ENCODE measurements at places on chromosomes 7 and 10.
A peak's percentile ranks its signal among the peaks of the same experiment; 100 is the strongest.

DNA sequence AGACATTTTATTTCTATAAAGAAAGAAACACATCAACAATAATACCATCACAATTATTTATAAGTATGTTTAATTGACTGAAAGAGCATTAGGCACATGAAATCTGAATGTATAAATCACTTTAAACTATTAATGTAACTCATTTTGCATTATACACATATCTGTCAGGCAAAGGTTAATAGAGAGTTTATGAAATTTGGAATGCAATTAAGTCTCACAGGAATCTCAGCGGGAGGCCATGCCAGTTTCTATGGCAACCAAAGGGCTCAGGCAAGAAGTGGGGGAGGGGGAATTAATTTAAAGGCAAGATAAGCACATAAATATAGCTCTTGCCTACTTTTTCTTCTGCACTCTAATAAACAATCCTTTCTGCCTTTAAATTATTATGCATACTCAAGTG, 152.6 kb downstream of the SLC16A9 start:
- no peak for DNase-seq

DNA sequence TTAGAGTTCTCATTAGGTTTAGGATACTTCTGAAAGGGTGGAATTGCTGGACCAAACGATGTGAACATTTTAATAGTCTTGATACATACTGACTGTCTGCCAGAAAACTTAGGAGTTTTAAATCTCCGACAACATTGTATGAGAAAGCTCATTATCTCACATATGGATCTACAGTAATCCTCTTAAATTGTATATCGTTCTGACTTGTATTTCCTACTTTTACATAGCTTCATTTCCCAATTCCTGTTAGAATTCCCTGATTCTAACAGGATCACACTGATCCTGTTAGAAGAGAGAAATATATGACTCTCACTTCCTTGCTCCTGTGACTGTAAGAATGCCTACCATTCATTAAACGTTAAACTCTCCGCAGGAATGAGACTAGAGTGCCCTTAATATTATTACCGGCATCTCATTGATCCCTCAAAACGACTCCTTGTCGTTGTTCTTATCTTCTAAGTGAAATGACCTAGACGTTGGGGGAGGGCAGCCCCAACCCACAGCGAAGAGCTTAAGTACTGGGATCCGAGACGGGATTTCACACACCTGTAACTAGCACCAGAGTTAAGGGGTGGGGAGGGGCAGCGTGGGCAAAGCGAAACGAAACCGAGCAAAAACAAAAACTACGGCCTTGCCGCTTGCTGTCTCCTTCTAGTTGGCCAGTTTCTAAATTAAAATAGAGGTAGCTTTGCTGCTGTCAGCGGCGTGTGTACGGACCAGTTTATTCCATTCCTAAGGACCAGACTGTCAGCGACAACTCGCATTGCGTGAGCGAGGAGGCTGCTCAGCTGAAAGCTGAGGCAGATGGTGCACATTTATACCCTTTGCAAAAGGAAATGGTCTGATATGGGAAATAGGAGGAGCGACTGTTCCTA, 678 bp upstream of the TMEM106B start:
- DNase-seq: peak; percentile 48

DNA sequence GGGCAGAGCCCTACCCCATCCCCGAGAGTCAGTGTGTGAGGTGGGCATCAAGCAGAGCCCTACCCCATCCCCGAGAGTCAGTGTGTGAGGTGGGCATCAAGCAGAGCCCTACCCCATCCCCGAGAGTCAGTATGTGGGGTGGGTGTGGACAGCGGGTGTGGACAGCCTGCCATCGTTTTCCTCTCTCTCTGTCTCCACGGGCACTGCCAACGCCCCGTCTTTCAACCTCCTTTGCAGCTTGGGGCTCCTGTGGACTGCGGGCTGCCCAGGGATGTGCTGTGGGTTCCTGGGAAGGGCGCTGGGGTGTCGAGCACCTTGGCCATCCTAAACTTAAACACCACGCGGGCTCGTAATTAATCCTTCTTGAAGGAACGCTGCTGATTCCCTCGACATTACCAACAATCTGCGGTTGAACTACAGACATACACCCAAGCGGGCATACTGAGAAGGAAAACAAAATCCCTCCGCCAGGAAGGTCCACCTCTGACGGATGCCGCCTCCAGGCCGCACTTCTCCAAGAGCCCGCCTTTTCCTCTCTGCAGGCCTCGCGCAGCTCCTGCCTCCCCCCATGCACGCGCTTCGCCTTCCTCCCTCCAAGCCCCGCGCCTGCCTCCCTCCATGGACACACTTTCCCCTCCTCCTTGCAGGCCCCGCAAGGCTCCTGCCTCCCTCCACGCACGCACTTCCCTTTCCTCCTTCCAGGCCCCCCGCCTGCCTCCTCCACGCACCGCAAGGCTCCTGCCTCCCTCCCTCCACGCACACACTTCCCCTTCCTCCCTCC, 65.1 kb downstream of the ADARB2 start:
- no peak for DNase-seq

- DNase-seq: no peak
These were observed 350.1 kb upstream of the POM121L12 start for GRCh38 chr7:52685333-52685732.

DNA sequence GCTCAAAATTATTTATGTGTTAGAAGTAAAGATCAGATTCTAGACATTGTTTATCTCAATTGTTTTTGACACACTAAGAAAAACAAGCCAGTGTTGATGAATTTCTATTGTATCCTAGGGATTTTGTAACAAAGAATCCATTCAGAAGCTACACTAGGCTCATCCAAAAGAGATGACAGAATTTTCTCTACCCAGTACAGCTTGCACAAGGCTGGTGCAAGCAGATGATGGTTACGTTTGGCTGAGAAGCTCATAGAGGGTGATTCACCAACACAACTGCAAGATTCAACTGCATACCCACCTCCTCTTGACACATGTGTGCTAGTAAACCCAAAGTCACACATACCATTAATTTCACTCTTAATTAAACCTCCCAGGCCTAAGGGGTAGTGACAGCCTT, 20.8 kb downstream of the GRM3 start:
- DNase-seq: no peak

DNA sequence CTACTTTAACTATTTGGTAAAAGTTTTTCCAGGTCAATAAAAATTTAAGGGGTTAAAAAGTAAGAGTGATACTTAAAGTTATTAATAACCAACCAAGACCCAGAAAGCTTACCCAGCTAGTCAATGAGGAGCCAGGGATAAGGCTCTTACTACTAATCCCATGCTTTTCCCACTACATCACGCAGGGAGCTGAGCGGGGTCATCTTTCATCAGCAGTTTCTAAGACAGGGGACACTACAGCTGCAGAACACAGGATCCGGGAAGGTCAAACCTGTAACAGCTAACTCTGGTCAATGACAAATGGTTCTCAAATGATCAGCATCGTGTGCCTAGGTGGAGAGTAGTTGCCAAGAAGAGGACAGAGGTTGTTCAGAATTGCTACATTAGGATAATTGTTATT, 65.1 kb downstream of the RSU1 start:
- DNase-seq: no peak

GRCh38 chr10:93026072-93026471, 34.5 kb upstream of the CYP26C1 start:
- DNase-seq: no peak

DNA sequence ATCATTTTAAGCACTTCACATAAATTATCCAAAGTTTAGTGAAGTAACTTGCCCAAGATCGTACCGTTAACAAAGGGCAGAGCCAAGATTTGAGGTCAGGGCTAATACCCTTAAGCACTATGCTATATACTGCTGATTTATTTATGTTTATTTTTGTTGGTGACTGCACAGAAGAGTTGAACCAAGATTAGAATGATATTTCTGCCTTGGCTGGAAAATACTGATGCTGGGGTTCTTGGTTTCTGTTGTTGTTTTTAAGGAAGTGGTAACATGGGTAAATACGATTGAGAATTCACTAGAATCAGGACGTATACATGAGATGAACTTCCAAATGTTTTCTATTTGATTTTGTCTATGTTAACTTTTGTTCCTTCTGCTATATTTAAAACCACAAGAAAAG, 9.3 kb downstream of the ADD3 start:
- no peak for DNase-seq

DNA sequence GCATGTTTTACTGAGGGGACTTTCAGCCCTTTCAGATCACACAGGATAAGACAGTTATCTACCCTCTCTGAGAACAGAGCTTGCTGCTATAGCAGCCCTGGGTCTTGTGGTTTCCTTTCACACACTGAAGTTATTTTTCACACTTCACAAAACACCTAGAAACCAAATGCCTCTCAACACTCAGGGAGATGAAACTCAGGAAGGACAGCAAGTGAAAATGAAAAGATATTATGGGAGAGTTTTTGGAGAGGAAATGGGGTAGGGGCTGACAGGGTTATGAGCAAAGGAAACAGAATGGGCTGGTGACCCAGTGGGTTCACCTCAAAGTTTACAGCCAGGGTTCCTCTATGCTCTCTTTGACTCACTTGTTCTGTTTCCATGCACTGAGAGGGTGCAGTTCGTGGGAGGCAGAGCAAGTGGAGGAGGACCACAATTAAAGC, 17.0 kb upstream of the GIMAP2 start:
- peak; percentile 55 for DNase-seq

DNA sequence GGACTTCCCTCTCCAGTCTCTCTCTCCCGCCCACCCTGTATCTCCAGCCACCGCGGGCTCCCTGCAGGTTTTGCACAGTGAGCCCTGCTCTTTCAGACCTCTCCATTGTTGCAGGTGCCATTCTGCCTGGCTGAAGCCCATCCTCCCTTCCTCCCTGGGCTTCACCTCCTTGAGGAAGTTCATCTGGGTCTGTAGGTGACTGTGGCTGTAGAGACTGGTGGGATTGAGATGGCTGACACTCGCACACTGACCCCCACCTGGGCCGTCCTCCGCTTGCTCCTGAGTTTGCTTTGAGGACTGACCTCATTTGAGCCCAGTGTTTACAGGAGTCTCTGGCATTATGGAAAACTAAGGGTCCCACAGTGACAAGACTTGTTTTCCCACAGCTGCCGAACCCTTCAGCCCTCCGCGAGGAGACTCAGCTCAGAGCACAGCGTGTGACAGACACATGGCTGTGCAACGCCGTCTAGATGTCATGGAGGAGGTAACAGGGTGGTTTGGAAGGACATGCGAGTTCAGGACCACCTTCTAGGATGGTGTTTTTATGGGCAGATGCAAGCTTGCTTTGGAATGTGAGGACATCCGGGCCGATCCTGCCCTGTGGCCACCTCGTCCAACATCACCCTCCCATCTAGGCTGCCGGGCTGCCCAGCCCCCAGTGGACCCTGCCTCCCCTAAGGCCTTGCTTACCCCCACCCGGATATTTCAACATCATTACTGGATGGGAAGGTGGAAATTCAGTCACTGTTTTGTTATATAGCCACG, 9.3 kb downstream of the PLAC9 start:
- no peak for DNase-seq

- no peak for DNase-seq
These were observed 35.4 kb upstream of the KNDC1 start for GRCh38 chr10:133124357-133125211.

DNA sequence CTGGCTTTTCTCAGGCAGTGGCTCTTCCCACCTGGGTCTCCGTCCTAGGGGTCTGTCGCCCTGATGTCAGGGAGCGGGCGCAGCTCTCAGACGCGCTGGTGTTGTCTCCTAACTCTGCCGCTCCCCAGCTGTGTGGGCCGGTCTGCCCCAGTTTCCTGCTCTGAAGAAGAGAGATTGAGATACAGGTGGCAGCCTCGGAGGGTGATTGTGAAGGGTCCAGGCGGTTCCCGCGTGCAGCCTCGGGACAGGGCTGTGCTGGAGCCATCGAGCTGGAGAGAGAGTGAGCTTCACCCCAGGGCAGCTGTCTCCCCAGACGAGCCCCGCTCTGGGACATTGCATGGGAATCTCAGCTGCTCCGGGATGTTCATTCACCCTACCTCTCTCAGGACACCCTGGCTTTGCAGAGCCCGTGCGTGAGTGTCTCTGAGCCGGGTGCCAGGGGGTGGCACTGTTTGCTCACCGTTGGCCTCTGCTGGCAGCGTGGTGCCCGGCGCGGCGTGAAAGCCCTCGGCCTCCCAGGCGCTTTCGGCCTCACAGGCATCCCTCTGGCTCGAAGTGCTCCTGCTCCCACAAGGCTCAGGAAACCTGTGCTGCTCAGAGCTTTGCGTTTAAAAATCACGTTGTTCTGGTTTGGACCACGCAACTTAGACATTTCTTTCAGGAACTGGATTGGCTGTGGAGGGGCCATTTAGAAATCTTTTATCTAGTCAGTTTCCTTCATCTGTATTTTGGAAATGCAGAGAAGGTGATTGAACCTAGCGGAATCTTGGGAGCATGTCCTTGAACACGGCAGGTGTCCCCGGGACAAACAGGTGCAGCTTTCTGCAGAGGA, 33.8 kb upstream of the ZFAND2A start:
- no peak for DNase-seq

DNA sequence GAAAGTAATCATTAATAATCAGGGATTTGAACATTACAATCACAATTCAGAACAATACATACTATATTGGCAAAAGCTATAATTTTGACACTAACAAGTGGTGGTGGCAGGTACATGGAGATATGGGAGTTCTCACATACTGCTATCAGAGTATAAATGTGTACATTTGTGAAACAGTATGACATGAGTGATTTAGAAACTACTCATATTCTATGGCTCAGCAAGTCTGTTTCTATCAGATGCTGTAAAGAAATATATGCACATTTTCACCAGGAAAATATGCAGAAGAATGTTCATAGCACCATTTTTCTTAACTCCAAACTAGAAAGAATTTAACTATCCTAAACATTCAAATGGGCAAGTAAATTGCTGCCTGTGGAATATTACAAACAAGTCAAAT, 620.0 kb downstream of the SH2D4B start:
- DNase-seq: no peak

DNA sequence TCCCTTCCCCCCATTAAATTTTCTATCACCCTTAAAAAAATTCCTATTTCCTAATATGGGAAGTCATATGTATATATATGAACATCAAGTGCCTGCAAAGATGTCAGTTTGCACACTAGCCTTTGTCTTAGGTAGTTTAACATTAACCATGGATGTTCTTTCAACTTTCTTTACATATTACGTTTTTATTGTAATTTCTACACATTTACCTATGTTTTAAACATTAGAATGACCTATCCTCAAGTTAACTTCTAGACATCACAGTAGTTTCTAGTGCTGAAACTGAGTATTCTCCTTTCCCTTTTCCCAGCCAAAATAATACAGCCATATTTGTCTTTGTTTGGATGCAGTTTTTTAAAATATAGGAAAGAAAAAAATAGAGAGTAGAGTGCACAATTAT, 5.8 kb downstream of the DLX6 start:
- no peak for DNase-seq

All from activated T-cell treated with anti-CD3 and anti-CD28 coated beads for 4 hours (primary cell).